ENCODE measurements at places on chromosomes 6 and 20.

- DNase-seq, result no peak
These were observed 199.0 kb downstream of the DLL1 start for GRCh38 chr6:170091639-170092579.

- DNase-seq, result peak; percentile 43
These were observed 90.7 kb upstream of the CCDC28A start for GRCh38 chr6:138682704-138683527.

DNA sequence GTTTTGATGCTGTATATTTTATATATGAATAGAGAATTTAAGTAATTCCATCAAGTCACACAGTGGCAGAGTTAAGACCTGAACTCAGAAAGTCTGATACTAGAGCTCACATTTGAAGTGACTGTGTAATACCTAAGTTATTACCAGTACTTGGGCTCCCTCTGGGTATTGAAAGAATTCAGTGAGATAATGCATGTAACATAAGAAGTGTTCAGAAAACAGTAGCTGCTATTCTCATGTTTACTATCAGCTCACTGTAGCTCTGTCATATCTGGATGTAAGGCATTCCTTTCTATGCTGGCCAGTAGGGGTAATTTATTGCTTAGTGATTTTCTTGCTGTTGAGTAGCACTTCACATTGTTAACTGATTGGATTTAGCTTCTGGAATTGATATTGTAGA lies 44.6 kb downstream of the NKX2-4 start:
- no peak for DNase-seq

DNA sequence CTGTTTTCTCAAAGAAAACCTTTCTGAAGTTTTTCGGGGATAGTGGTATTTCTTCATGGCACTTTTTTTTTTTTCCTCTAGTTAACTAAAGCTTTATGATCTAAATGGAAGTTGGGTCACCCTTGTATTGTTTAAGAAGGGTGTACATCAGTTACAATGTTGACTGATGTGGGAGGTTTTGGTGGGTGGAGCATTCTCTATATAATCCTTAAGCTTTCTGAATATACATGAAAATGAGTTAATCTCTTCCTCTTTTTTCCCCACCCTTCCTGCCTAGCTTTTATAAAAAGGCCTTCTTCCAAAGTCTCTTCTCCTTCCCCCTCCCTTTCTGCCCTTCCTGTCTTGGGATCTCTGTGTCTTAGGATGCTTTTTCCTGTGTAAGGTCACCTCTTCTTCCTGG lies 47.2 kb downstream of the DHX35 start:
- DNase-seq, result no peak

GRCh38 chr20:38658879-38659596 lies 57.4 kb downstream of the ARHGAP40 start:
- peak; percentile 55 for DNase-seq

- no peak for DNase-seq
These were observed 36.8 kb upstream of the IRF4 start for GRCh38 chr6:354631-355280.

DNA sequence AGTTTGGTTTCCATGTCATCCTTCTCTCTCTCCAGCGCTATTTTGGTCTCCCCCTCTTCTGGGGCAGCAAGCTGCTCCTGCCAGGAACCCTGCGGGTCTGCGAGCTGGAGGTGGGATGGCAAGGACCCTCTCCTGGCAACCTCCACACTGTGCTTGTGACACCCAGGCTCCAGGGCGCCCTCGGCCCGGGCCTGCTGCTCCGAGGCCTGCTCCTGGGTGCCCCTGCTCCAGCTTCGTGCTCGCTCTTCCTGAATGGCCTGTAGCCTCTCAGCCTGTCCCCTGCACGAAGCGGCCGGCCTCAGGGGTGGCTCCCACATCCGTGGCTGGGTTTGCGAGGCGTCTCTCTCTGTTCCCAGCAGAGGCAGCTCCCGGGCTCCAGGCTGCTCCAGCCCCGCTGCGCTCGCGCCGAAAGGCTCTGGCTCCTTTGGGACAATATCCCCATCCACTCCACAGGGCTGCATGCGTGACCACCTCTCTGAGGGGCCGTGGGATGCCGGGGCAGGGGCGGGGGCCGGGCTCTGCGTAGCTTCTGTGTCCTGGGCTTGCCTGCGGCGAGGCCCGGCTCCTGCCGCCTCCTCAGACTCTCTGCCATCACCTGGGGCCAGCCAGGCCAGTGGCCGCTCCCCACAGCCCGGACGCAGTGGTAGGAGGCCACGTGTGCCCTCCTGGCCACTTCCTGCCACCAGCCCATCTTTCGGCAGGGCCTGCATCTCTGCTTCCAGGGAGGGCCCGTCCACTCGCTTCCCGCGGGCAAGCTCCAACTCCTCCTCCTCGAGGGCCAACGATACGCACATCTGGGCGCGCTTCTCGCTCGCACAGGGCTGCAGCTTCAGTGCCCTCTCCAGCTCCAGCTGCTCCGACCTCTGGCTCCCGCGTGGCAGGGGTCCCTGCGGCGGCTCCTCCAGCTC lies 68.9 kb downstream of the GINS1 start:
- DNase-seq, result no peak

GRCh38 chr6:32056254-32056653 lies 18.0 kb downstream of the CYP21A2 start:
- DNase-seq, result no peak

- DNase-seq, result no peak
These were observed 11.5 kb upstream of the TMC2 start for GRCh38 chr20:2524709-2525506.

- no peak for DNase-seq
These were observed 651.6 kb downstream of the UTRN start for GRCh38 chr6:144936764-144937163.

DNA sequence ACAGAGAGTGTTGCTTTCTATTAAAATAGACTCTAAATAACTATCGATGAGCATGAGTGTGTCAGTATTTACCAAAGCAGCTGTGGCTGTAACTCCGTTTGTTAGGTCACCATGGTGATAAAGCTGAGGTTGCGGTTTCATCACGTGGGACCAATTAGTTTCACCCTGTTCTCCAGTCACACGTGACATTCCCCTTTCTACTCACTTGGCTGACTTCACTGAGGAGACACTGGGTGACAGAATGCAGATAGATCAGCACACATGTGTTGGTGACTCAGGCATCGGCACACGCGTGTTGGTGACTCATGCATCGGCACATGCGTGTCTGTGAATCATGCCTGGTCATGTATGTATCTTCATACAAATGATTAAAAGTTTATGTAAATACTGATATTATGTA lies 285.4 kb downstream of the THBS2 start:
- peak; percentile 85 for DNase-seq

GRCh38 chr6:30926644-30927043 lies 5.3 kb downstream of the SFTA2 start:
- DNase-seq, result no peak

DNA sequence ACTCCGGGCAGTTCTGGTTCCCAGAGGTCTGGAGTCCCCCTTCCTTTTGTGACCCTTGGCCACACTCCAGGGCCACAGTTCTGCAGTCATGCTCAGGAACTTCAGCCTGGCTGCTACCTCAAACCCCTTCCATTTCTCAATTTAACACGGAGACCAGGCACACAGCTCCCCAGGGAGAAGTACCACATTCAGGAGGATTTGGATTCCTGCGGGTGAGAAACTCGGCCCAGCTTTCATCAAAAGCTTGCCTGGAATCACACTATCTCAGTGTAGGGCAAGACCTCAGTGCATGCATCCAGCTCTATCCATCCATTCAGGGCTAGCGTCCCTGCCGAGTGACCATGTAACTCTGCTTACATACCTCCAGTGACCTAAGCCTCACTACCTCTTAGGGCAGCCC lies 16.8 kb upstream of the IP6K3 start:
- DNase-seq, result no peak

GRCh38 chr20:36541768-36542488 lies 609 bp downstream of the MYL9 start:
- peak; percentile 58 for DNase-seq

GRCh38 chr6:157967486-157967885 lies 14.2 kb upstream of the SYNJ2 start:
- no peak for DNase-seq

- DNase-seq, result no peak
These were observed 17.6 kb downstream of the ARID1B start for GRCh38 chr6:156794546-156795354.

- no peak for DNase-seq
These were observed 14.0 kb upstream of the HLA-F start for GRCh38 chr6:29709188-29709587.

- DNase-seq, result no peak
These were observed 179.6 kb downstream of the SMOC2 start for GRCh38 chr6:168620578-168620977.

GRCh38 chr6:83615025-83615999 lies 93.6 kb downstream of the SNAP91 start:
- peak; percentile 38 for DNase-seq

- DNase-seq, result no peak
These were observed 173.5 kb upstream of the IRAK1BP1 start for GRCh38 chr6:78693835-78694234.

GRCh38 chr20:3997446-3997845 lies 17.9 kb downstream of the RNF24 start:
- no peak for DNase-seq

DNA sequence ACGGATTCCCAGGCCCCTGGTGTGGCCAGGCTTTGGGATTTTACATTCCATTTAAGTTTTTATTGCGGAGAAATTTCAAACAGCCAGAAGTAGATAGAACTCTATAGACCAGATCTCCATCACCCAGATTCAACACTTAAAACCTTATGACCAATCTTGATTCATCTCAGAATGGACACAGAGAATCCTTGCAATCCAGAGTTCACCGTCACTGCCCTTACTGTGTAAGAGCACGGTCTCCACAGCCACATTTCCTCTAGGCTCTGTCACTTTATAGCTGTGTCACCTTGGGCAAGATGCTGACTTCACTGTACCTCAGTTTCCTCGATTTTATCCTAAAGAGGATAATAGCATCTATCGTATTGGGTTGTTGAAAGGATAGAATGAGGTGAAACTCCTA lies 979 bp downstream of the ZNF133 start:
- DNase-seq, result no peak

GRCh38 chr6:138596126-138596525 lies 96.8 kb upstream of the NHSL1 start:
- no peak for DNase-seq

- DNase-seq, result no peak
These were observed 135.6 kb downstream of the HIVEP1 start for GRCh38 chr6:12147557-12148316.
